ENCODE measurements at places on chromosomes 4 and X.
A peak's percentile ranks its signal among the peaks of the same experiment; 100 is the strongest.

DNA sequence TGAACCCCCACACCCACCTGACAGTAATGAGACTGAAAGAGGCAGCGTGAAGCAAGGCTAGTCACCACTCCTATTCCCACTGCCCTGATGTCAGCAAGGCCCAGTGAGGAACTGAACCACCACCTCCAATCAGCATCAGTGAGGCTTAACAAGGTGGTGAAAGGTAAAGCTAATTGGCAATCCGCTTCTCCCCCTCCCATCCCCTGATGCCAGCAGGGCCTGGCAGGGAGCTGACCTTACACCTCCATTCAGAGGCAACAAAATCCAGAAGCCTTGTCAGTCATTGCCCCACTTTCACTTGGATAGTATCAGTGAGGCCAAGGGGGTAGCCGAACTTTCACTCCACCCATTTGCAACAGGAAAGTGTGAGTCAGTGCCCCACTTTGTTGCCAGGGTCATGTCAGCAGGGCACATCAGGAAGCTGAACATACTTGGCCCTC, 60.8 kb downstream of the AWAT2 start:
- DNase-seq, result no peak

DNA sequence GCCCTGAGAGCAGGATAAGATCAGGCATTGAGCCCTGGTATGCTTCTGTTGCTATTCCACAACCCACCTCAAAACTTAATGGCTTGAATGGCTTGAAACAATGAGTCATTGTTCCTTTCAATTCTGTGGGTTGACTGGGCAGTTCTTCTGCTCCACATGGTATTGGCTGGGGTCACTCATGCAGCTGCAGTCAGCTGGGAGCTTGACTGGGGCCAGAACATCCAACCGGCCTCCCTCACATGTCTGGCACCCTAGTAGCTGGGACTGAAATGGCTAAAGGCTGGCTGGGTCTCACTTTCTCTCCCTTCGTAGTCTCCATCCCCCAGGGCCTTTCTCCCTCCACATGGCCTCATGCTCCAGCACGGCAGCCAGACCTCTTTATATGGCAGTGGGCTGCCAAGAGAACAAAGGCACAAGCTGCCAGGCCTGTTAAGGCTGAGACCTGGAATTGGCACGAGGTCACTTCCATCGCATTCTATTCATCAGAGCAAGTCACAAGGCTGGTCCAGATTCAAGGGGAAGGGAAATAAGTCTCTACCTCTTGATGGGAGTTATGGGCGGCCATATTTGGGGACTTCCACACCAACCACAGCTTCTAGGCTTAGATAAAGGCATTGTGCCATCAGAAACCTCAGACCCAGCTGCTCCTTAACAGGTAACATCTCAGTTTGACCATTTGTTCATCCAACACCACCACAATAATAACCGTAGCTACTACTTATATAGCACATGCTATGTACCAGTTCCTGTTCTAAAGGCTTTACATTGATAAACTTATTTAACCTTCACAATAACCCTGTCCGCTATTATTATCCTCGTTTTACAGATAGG, 159.7 kb upstream of the ATP6AP2 start:
- peak; percentile 59 for DNase-seq

GRCh38 chr4:142416121-142416520, 430.0 kb downstream of the INPP4B start:
- no peak for DNase-seq

- no peak for DNase-seq
Observed at GRCh38 chr4:103645991-103646390, 73.8 kb downstream of the TACR3 start.

DNA sequence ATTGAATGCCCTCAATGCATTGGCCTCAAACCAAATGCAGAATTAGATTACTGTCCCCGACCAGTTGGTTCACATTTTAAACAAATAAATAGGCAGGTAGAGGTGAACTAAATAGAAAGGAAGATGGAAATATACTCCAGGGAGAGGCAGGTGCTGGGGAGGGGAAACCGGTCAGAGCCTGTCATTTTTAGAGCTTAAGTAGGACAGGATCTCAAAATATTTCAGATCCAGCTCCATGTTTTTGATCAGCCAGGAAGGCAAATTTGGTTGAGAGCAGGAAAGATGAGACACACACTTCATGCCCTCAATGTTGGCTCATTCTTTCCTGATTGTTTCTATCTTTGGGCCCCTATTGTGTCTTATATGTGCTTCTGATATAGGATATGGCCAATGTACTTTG, 206.7 kb downstream of the SHROOM3 start:
- DNase-seq, result no peak

GRCh38 chrX:49066690-49067089, 7.1 kb downstream of the PRAF2 start:
- no peak for DNase-seq

DNA sequence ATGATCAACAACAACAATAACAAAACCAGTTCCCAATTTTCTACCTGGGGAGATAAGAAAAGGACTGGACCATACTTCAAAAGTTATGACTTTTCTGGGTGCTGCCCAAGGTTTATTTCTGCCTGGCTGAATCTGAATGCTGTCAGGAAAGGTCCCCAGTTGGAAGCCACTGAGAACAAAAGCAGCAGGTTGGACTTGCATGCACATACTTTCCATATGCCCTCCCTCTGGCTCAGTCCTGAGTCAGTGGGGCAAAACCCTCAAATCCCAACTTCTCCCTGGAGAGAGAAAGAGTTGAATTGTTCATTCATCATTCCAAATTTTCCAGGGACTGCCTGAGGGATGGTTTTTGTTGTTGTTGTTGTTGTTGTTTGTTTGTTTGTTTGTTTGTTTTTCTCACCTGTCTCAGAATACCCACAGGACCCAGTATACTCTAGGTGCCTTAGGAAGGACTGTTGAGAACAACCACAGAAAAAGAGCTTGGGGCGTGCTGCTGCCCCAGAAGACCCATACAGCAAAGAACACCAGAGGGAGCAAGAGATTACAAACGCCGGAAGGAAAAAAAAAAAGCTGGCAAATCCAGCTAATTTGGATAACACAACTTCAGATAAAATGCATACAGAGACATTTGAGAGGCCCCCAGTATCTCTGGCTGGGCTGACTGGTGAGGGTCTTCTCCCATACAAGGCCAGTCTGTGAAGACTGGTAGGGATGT, 138.9 kb upstream of the INPP4B start:
- DNase-seq, result no peak

DNA sequence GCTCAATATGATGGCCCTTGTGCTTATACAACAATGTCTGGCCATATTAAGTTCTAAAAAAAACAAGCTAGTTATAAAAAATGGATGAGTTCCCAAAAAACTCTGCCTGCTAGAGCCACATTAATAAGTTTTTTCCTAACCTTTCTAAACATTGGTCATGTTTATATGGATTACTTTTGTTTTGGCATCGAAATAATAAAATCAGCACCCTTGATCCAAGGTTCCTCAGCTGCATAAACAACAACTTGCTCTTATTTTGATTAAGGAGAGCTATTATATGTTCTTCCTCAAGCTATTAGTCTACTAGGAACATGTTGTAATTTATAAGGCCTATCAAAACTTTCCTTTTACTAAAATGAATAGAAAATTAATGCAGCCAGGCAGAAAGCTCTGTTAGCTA, 48.4 kb downstream of the UNC5C start:
- DNase-seq, result no peak

- no peak for DNase-seq
Observed at GRCh38 chr4:94701631-94702300, 56.0 kb upstream of the BMPR1B start.

GRCh38 chr4:16608611-16609125, 289.8 kb downstream of the LDB2 start:
- no peak for DNase-seq

DNA sequence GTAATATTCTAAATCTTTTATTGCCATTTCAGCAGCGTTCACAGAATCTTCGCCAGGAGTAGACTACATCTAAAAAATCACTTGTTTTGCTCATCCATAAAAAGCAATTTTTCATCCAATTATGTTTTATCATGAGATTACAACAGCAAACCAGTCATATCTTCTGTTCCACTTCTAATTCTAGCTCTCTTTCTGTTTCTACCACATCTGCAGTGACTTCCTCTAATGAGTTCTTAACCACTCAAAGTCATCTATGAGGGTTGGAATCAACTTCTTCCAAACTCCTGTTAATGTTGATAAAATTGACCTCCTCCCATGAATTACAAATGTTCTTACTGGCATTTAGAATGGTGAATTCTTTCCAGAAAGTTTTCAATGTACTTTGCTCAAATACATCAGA, 174.4 kb upstream of the BRWD3 start:
- no peak for DNase-seq

GRCh38 chrX:153968754-153969124, 2.9 kb downstream of the HCFC1 start:
- no peak for DNase-seq

DNA sequence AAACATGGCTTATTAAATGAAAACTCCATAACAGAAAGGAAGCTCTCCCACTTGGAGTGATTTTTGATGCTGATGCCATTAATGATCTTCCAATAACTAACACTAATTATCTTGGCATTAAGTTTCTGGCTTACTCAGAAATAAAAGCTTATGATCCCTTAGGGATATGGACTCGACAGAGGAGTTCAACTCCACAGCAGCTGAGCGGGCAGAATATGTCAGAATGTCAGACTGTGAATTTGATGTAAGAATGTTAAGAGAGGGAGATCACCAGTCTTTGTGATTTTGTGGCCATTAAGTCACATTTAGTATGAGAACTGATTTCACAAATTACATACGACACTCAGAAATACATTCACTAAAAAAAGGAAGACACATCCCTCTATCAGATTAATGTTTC, 2244.0 kb downstream of the ARAP2 start:
- DNase-seq, result no peak

- no peak for DNase-seq
Observed at GRCh38 chr4:182488896-182489295, 245.7 kb downstream of the TENM3 start.

DNA sequence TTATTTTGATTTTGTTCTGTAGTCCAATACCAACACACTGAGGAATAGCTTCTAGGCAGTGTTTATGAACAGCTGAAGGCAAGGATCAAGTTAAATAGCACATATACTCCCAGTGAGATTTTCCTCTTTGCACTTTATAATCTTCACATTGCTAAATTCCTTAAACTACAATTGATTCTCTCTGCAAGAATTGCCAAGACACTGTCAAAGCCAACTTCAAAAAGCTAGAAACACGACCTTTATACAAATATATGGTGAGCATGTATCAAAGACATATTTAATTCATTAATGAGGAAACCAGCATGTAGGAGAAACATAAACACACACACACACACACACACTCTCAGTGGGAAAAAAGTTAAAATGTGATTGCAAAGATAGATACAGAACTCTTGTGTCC, 86.4 kb upstream of the FAM9C start:
- no peak for DNase-seq

- DNase-seq, result no peak
Observed at GRCh38 chrX:7076245-7076661, 71.3 kb upstream of the STS start.

GRCh38 chr4:52588097-52588496, 71.0 kb downstream of the USP46 start:
- no peak for DNase-seq

DNA sequence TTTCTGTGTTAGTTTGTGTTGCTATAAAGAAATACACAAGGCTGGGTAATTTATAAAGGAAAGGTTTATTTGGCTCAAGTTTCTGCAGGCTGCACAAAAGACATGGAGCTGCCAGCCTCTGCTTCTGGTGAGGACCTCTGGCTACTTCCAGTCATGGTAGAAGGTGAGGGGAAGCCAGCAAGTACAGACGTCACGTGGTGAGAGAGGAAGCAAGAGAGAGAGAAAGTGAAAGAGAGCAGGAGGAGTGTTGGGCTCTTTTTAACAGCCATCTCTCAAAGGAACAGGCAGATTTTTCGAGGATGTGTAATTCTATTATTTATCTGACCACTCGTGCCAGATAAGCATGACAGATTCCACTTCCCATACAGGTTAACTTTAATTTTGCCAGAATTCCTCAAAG, 1199.1 kb downstream of the ADGRL3 start:
- DNase-seq, result peak; percentile 11

DNA sequence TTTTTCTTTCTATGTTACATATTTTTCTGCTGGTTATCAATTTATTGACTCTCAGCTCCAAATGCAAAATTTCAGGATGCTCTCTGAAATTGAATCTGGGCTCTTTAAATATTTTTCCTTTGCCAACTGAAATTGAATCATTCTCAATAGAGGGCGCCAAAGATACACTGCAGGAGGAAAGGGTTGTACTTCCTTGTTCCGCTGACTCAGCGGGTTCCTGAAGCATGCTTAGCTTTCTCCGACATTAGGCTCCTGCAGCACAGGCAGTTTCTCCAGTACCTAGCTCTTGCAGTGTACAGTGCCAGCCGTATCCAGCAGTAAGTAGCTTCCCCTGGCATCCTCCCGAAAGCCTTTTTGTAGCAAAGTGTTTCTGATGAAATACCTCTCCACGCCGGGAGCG, 28.8 kb upstream of the CFAP47 start:
- peak; percentile 66 for DNase-seq

DNA sequence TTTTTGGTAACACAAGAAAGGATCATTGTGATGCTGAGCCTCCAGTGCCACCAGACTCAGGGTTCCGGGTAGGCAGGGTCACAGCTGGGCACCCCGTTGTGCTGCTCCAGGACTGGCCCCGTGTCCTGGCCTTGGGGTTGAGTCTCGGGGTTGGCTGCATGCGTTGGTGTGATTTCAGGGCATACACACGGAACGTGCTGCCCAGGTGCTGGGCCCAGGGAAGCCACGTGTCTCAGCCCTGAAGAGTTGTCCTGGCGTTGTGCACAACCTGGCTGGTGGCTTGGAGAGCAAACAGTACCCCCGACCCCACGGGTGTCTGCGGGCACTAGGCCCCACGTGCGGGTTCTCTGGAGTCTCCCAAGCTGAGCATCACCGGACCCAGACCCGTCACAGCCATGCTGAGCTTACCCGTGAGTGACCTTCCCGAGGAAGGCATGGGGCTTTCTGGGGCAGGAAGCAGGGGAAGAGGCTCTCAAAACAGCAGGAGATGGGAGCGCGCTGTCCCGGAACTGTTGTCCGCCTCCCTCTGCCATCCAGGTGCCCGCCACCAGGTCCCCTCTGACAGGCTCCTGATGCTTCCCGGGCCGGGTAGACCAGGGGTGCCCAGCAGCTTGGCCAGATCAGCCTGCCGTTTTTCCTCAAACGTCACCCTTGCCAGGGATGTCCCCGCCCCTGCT, 66.1 kb upstream of the ENPP6 start:
- DNase-seq, result no peak
